Neural progenitor cell (in vitro differentiated cells): ENCODE measurements at places on chromosomes 5 and 9.
A peak's percentile ranks its signal among the peaks of the same experiment; 100 is the strongest.

DNA sequence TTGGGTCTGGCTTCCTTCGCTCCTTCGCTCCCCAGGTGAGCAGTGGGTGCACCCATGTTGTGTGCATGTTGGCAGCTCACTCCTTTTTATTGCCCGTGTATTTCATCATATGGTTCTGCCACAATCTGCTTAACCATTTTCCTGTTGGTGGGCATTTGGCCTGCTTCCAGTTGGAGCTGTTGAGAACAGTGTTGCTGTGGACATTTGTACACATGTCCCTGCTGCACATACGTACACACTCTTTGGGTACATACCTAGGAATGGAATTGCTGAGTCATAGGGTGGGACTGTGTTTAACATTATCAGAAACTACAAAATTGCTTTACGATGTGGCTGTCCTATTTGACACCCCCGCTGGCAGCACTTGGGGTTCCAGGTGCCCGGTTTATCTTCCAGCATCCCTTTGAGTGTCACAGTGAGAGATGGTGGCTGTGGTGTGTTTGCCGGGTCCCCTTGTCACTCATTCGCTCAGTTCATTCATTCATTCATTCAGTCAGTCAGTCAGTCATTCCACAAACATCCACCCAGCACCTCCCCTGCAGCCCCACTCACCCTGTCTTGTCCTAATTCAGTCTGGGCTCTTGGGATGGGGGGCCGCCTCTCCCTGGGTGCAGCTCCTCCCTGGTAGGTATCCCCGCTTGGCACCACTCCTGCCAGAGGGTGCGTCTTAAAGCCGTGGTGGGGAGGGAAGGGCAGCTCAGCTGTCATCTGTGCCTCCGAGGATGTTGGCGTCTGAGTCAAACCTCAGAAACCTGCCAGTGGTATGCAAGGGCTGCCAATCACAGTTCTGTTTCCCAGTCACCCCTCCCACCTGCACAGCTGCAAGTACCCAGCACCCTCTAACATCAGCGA is 7.9 kb upstream of the FIBCD1 start:
- DNase-seq = no peak

DNA sequence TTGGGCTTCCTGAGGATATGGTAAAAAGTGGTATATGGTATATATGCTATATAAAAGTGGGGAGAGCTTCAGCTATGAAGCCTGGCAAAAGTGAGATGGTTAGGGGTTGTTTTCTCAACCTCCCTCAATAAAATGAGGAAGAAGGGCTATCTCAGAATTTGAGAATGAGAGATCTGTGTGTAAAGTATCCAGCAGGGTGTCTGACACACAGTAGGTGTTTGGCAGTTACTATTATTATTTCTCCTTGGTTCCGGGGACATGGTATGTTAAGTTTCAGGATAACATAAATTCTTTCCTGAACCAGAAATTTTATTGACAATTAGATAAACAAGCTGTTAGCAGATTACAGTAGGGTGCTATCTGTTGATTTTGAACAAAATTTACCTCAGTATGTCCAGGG is 94.1 kb downstream of the DENND1A start:
- no peak for DNase-seq

DNA sequence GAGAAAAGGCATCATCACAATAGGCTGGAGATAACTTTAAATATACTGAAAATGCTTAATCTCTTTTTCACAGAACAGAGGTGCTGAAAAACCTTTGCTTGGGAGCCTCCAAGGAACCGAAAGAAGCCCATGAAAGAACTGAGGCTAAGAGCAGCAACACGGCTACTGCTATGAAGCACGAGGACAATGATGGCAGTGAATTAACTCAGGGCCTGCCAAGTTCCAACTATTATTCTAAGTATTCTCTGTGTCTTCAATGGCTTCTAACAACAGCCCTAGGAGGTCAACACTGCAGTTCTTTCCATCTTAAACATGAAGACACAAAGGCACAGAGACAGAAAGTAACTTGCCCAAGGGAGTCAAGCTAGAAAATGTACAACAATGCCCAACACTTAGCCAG is 293.0 kb upstream of the DAP start:
- DNase-seq = no peak

GRCh38 chr5:157766442-157766841 is 22.9 kb downstream of the LSM11 start:
- no peak for DNase-seq

GRCh38 chr5:9174446-9174845 is 371.4 kb downstream of the SEMA5A start:
- DNase-seq = no peak

- DNase-seq = no peak
These were observed 72.9 kb upstream of the SHB start for GRCh38 chr9:38141746-38142591.

GRCh38 chr9:120693700-120694008 is 20.6 kb downstream of the MEGF9 start:
- no peak for DNase-seq

DNA sequence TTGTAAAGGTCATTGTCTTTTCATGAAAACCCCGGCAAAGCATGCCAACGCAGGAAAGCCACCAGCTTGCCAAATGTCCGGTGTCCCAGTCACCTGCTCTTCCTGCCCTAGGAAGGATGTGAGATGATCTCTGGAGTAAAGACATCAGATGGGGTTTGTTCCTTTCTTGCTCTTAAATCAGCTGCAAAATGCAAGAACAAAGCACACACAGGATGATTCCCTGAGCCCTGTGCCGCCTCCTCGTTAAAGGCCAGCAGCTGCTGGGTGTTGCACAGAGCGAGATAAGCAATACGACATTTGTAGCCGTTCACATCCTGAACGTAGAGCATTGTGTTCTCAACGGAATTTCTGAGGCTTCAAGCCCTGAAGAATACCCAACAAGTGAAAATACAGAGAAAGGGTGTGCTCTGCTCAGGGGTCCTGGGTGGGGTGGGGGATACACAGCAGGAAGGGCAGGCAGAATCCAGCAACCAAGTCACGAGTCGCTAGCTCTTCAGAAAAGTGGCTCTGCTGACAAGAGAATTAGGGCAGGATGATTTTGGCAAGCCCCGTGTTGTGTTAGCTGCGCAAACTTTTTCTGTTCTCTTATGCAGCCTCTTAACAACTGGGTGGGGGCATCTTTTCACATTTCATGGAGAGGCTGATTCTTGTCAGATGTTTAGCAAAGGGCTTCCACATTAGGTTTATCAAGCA is 229.2 kb upstream of the MAP3K1 start:
- DNase-seq = peak; percentile 74

- DNase-seq = no peak
These were observed 156.1 kb downstream of the EBF1 start for GRCh38 chr5:158943569-158943968.

DNA sequence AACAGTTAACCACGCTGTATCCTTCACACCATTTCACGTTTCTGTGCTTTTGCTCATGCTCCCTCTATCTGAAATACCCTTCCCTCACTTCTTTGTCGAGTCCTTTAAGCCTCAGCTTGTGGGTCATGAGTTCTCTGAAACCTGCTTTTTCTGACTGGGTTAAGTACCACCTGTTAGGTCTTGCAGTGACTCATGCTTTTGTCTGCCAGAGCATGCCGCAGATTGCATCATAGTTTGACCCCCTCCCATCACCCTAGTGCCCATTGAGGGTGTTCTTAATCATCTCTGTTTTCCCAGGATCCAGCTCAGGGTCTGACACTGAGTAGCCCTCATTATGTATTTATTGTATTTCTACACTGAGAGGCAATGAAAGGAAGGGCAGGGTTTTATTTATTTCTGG is 190.2 kb downstream of the ASTN2 start:
- DNase-seq = no peak

DNA sequence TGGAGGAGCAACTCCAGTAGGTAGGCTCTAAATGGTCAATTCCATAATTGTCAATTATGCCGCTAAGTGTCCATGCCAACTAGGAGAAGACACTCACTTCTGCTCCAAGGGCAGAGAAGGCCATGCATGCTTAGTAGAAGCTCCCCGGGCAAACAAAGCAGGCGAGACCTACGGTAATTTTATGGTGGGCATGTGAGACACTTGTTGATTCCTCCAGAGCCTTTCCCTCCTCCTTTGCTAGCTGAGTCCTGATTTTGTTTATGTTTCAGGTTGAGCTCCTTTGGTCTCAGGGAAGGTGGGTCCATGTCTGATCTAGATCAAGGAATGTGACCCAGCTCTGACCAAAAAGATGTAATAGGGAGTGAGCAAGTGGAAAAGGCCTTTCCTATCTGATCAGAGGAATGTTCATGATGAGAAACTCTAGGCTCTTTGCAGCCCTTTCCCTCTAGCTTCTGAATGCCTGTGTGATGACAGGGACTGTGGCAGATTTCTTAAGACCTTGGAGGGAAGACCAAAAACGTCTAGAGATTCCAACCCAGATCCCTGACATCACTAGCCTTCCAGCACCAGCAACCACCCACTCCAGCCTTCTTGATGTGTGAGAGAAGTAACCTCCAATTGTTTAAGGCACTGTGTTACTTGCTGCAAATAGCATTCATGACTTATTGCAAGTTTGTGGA is 7.7 kb upstream of the CPEB4 start:
- DNase-seq = no peak

DNA sequence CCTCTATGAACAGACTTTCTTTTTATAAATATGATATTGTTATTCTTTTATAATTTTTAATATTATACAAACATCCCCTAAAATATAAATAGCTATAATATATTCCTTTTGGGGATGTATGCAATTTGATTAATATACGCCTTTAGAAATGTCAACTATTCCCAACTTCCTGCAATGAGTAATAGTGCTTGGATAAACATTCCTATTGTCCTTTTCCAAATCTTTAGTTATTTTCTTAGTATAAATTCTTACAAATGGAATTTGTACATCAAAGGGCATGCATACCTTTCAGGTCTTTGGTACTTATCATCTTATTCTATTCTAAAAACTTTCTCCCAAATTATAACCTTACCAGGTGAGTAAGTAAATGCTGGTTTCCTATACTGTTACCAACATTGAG is 6.2 kb downstream of the NLN start:
- DNase-seq = no peak

- no peak for DNase-seq
These were observed 439.9 kb downstream of the GADD45G start for GRCh38 chr9:90044710-90045151.

DNA sequence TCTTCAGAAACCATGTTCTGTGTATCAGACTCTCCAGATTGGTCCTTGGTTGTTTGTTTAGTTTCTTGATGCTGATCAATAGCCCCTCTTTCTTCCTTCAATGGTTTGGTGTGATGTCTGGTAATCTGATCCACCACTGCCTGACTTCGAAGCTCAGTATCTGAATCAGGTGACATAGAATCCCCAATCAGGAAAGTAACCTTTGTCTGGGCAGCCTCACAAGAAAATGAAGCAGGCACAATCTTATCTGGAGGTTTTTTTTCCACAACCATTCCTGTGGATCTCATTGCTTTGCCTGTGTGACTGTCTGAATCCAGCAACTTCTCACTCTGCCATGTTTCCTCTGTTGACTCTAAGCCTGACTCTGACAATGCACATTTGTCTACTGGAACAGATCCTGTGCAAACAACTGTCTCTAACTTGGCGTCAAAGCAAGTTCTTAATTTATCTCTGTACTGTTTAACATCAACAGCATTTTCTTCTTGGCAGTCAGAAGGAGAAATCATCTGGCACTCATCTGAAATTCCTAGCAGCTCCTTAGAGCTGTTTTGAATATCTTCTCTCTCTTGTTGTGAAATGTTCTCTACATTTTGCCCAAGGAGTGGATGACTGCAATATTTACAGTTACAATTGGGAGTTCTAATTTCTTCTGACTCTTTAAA is 37.1 kb upstream of the RAPGEF6 start:
- peak; percentile 3 for DNase-seq

GRCh38 chr9:129756191-129756590 is 3.3 kb upstream of the PTGES start:
- no peak for DNase-seq

GRCh38 chr5:178420354-178420781 is 169.8 kb downstream of the COL23A1 start:
- peak; percentile 91 for DNase-seq

DNA sequence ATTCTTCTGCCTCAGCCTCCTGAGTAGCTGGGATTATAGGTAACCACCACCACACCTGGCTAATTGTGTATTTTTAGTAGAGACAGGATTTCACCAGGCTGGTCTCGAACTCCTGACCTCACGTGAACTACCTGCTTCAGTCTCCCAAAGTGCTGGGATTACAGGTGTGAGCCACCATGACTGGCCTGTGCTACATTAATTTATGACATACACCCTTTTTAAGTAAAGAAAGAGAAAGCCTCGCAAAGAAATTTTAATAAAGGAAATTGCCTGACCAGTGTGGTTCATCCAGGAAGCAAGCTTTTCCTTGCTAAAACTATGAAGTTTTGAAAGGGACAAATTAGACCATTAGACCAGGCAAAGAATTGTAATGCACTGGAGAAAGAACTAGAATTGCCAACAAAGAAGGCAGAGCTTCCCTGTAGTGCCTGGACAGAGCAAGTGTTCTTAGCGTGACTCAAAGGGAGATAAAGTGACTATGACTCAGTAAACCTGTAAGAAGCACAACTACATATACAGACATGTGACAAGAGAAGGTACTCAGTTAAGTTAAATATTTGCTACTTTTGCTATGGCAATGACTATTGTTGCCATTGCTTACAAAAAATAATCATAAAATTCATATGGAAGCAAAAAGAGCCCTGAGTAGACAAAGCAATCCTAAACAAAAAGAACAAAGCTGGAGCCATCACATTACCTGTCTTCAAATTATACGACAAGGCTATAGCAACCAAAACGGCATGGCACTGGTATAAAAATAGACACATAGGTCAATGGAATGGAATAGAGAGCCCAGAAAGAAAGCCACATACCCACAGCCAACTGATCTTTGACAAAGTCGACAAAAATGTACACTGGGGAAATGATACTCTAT is 54.6 kb downstream of the FYB1 start:
- no peak for DNase-seq

- DNase-seq = no peak
These were observed 601.5 kb downstream of the ANXA1 start for GRCh38 chr9:73753171-73753570.

DNA sequence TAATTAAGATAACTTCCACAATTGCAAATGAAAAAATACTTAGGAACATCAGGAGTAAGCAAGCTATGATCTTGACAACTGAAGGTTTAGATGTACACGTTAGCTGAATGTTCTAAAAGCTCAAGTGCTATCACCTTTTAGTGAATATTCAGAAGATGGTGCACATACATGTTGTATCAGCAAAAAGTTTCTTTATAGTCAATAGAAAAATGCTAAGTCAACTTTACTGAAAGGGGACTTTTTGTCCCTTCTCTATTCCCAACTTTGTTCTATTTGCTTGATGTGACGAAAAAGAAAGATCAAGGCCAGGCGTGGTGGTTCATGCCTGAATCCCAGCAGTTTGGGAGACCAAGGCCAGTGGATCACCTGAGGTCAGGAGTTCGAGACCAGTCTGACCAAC is 7.6 kb upstream of the RGMB start:
- no peak for DNase-seq
